AG08395 (cell line): ENCODE measurements at places on chromosomes 2 and 18.
A peak's percentile ranks its signal among the peaks of the same experiment; 100 is the strongest.

DNA sequence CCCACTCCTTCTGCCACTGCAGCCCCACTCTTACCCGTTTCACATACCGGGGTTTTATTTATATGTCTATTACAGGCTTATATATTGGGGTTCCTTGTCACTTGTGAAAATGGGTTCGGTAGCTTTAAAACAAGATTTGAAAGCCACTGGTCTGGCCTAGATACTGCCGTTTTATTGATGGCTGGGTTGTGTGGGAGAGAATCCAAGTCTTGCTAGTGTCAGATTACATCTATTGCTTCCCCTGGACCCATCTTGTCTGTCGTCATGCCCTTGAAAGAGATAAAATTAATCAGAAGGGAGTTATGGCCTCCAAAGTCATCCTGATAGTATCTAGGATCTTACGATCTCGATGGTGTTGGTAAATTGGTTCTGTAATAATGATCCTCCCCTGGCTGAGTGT, 79.4 kb downstream of the EIPR1 start:
- no peak for DNase-seq

DNA sequence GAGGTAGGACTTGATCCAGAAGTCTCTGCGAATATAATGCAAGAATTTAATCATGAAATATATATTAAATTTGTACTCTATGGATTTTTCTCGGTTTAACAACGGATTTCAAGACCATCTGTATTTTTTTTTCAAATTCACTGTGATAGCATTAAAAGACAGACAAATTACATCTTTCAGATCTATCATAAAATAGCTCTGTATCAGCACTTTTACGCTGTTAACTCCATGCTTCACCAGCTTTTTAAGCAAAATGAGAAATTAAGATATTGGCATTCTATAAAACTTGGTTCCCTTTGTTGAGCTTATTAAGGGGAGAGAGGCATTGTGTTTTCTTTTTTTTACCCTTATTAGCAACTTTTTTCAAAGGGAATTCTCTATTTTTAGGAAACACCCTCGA, 1377.6 kb upstream of the NXPH2 start:
- DNase-seq: no peak

- no peak for DNase-seq
Observed at GRCh38 chr2:177326005-177326404, 61.5 kb upstream of the NFE2L2 start.

GRCh38 chr18:12315911-12316310, 7.9 kb downstream of the TUBB6 start:
- no peak for DNase-seq

DNA sequence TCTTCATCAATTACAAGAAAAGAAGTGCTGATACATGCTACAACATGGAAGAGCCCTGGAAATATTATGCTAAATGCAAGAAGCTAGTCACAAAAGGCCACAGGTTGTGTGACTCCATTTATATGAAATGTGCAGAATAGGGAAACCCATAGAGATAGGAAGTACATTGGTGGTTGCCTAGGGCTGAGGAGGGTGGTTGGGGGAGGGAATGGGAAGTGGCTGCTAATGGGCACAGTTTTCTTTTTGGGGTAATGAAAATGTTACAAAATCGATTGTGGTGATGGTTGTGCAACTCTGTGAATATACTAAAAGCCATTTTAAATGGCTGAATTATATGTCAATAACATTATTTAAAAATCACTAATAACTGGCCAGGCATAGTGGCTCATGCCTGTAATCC, 24.3 kb upstream of the RESP18 start:
- DNase-seq: no peak

DNA sequence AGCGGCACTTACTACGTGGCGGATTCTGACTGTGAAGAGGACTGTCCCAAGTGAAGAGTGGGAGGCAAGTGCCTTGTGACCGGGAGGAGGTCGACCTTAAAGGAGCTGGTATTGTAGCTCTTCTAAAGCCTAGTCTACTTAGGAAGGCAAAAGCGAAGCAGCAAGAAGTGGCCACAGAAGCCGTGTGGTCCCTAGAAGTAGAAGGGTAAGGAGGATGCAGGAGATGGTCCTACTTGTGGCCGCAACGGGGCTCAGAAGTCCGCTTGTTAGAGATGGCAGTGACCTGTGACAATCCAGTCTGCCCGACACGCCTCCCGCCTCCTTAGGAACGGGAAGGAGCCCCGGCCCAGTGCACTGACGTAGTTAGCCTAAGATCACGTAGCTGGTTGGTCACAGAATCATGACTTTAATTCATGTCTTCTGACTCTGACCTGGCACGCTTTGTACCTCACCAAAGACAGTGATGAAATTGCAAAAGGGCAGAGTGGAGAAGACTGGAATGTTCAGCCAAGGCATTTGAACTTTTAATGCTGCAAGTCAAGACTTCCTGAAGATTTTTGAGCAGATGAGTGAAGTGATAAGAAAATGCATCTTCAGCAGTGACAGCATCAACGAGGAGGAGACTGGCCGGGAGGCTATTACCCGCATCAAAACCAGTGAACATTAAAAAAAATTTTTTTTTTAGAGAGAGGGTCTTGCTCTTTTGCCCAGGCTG, 749 bp upstream of the EIF2AK3 start:
- peak; percentile 86 for DNase-seq

DNA sequence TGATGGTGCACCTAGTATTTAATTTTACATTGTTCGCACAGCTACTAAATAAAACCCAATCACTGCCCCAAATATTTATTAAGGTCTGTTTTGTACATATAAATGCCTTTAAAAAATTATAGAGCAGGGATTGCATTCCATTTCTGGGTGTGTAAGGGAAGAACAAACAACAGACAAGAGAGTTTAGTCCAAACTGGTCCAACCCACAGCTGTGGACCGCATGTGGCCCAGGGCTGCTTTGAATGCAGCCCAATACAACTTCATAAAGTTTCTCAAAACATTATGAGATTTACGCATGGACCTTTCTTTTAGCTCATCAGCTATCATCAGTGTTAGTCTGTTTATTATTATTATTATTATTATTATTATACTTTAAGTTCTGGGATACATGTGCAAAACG, 114.8 kb upstream of the LRATD1 start:
- DNase-seq: peak; percentile 17

DNA sequence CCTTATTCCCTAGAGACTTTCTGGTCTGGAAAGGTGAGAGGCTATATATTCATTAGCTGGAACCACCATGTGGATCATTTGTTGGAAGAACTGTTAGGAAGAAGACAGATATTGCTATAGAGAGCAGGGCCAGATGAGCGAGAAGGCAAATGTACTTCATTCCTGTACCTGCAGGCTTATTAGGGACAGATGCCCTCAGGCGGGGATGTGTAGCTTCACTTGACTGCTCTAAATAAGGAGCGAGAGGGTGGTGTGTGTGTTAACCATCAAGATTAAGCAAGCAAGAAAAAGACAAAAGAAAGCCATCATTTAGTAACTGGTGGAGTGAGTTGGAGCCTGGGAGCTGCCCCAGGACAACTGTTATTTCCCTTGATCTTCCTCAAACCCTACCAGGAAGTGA, 36.4 kb downstream of the NEDD4L start:
- no peak for DNase-seq

GRCh38 chr2:26708457-26708856, 15.9 kb downstream of the KCNK3 start:
- no peak for DNase-seq

DNA sequence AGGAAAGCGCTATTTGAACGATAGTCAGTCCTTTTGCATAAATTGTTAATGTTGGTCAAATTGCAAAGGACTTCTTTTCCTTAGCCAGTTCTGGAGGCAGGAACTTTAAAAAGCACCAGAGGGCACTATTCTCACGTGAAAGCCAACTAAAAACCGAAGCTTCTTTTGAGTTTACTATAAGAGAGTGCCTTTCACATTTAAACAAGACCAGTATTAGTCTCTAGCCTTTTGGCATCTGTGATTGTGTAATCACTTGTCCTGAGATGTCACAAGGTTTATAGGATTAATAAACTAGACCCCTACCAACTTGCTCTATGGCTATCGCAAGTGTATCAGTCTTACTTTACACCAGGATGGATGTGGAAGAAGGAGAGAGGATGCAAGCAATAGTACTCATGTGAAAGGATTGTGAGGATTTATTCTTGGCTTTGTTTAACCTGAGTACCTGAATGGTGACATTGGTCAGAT, 14.4 kb upstream of the STAT4 start:
- peak; percentile 63 for DNase-seq

DNA sequence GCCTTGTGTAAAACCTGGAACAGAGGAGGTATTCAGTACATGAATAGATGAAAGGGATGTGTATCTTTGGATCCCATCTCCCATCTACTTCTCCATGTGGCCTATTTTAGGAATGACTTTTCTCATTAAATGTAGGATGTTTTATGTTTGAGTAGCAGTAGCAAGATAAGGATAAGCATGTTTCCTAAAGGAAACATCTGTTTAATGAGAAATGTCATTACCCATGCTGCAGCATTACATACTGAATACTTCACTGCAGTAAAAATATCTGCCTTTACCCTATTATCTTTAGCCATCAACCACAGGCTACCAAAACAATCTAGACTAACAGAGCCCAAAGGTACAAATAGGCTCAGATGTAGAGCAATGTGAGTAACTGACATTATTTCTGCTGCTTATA, 419.2 kb upstream of the CYRIA start:
- no peak for DNase-seq

DNA sequence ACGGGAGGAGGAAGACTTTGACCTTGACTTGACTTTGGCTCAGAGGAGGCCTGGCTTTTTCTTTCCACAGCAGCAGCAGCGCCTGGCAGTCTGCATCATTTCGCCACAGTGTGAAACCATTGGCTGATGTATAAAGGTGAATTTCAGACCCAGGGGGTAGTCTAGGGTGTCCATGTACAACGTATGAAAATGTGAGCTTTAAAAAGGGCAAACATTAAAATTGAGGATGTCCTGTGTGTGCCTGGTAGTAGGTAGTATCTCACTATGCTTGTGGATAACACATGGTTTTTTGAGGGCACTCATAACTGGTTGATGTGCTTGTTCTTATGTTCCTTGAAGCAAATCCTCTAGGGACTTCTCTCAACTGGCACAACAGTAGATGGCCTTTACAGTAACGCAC, 86.1 kb downstream of the LPIN1 start:
- no peak for DNase-seq

DNA sequence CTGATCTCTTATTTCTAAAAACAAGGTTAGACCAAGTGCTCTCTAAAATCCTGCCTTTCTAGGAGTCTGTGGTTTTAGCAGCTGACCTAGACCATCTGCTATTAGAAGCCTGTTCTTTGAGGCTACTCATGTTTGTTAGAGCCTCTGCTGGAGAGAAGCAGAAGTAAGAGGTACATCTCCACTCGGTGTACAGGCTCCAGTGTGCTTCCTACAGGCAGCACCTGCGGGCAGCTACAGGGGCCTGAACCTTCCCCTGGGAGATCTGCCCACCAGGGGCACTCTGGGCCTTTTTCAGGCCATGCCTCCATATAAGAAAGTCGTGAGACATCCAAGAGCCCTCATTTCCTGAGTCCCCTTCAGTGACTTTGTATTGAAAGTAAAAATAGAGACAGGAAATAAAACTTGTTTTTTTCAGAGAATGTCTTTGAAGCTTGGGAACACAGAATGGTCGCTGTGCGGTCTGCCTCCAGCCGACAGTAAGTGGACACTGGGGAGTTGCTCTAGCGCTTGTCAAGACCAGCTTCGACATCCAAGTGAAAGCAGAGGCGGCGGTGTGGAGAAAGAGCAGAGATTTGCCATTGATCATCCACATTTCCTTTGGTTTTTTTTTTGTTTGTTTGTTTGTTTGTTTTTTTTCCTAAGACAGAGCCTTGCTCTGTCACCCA, 31.7 kb downstream of the ONECUT2 start:
- no peak for DNase-seq

DNA sequence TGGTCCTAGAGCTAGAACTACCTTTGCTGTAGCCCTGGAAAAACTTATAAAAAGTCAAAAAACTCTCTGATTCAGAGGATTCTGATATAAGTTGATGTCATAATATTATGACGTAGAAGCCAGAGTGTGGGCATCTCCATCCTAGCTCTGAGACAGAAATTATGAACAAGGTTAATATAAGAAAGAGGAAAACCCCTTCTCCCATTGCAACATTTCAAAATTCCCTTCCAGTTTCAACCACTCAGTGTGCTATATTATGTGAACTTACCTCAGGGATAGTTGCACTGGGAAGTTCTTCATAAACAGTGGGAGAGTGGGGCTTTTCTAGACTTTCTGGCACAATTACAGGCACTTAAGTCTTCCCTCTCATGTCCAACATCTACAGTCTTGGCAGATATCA, 171.6 kb downstream of the PIK3C3 start:
- no peak for DNase-seq

DNA sequence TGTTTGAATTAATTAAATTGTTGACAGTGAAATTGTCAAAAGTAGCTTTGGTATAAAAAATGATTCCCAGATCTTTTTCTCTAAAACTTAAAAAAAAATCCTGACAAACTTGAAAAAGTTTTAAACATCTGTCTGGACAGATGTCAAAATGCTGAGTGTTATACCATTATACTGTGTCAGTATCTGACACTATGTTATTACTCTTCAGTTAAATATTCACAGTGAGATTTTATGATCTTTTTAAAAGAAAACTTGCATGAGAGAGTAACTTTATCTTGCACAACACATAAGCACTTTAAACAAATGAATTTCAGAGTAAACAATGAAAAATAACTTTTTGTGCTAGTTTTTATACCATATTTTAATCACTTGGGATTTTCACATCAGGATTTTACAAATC, 167.4 kb downstream of the MEIS1 start:
- no peak for DNase-seq
